HEK293T (cell line): ENCODE measurements at places on chromosomes 16 and 17.

GRCh38 chr16:86508947-86509758 is 1.2 kb upstream of the FOXF1 start:
- peak; percentile 41 for DNase-seq

DNA sequence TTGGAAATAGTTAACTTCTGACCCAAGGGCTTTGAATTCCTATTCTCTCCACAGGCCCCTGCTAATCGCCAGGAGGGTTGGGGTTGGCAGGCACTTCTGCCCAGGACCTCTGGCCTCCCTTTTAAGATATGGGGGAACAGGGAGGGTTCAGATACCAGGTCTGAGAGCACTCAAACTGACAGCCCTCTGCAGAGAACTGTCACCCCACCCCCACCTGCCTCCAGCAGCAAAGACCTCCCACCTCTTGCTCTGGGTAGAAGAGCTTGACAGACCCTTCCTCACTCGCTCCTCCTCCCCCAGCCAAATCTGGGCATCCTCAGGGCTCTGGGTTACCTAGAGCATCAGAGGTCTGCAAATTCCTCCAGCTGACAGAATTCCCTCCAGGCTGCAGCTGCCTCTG is 11.6 kb downstream of the CDH3 start:
- DNase-seq: no peak

DNA sequence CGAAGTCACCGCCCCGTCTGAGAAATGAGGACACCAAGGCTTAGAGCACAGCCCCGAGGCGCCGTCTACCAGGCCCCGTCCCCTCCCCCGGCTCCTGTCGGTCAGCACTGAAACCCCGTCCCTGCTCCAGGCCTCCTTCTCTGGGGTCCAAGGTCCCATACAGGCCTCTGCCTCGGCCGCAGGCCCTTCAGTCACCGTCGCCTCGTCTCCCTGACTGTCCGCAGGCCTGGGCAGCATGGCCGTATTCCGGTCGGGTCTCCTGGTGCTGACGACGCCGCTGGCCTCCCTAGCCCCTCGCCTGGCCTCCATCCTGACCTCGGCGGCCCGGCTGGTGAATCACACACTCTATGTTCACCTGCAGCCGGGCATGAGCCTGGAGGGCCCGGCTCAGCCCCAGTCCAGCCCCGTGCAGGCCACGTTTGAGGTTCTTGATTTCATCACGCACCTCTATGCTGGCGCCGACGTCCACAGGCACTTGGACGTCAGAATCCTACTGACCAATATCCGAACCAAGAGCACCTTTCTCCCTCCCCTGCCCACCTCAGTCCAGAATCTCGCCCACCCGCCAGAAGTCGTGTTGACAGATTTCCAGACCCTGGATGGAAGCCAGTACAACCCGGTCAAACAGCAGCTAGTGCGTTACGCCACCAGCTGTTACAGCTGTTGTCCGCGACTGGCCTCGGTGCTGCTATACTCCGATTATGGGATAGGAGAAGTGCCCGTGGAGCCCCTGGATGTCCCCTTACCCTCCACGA is 617 bp downstream of the COASY start:
- peak; percentile 34 for DNase-seq

DNA sequence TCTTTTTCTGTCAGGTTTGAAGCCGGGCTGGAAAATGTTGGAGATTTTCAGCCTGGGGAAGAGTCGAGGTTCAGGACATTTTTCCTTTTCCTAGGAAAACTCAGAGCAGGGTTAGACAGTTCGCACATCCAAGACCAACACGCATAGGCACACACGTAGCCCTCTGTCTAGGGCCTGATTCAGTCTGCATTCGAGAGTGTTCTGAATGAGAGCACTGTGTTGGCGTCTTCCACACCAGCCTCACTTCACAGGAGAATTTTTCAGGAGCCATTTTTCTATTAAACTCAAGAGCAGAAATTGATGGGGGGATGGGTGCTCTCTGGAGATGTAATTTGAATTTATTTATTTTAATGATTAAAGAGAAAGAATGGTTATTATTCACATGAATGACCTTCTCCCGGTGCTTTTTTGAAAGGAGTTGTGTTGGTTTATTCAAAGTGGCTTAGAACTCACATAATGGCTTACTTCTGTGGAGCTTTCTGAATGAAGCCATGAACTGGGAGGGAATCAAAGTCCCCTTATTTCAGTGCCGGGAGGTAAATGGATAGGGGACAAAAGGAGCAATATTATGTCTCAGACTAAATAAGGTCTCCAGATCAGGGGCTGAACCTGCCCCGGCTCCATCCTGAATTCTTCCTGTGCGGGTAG is 194.3 kb downstream of the CCDC182 start:
- no peak for DNase-seq

DNA sequence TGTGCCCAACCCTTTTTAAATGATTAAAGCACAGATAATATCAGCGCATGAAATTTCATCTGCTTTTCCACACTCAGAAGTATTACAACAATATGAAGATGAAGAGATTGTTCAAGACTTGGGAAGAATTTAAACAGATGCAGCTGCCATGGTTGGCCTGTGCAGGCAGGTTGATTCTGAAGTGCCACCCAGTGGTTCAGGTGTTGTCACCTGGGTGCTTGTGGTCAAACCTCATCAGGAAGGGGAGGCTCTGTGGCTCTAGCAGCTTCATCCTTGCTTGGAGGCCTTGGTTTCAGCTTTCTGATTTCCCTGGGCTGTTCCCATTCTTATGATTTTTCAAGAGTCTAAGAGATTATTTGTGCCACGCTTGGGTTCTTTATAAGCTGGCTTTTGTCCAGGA is 22.2 kb upstream of the CLEC18C start:
- no peak for DNase-seq

DNA sequence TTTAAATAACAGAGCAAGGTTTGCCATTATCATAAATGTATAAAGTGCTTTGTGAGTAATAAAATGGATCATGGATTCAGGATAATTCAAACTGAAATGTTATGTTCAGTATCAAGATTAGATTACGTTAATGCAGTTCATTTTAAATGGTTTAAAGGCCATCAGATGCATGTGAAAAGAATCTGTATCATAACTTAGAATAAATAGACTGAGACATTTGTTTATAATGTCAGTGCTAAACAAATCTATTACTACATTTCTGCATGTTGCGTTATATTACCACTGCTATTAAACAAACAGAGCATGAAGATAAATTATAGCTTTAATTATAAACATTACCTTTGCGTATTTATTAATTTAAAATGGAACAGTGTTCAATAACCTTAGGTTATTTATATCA is 160.2 kb downstream of the TOX3 start:
- no peak for DNase-seq

GRCh38 chr17:65340401-65340800 is 203.2 kb downstream of the RGS9 start:
- no peak for DNase-seq

GRCh38 chr16:73255031-73255430 is 207.1 kb upstream of the ZFHX3 start:
- no peak for DNase-seq
